ENCODE measurements at places on chromosomes 5 and 9. TPM values are rescaled to one million over a fixed set of nuclear protein-coding genes. Genes with fewer than 3 reads are reported as not detected.

DNA sequence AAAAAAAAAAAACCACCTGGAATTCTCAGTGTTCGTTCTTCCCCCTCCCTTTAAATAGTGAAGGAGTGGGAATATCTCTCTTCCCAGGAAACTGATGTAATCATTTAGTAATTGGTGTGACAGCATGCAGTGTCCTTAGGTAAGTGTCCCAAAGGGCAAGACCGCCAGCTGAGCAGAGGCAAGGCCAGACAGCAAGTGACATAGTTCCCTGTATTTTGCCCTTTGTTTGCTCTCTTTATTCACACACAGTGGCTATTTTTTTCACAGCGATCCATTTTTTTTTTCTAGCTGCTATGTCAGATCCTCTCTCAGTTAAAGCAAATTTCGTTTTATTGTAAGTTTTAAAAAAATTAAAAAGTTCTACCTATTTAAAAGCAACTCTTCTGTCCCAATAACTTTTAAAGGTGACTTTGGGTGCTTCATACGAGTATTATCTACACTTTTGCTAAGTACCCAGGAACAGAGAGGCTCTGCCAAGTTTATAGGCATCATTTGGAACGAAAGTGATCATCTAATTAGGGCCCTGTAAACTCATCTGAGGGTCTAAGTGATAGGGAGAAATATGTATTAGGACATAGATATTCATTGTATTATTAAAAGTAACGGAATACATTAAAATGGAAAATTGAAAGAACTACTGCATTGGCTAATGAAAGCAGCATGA lies 98.2 kb upstream of the ALDH1A1 start:
- DNase-seq, result no peak

- DNase-seq, result no peak
Observed at GRCh38 chr9:135705376-135705775, 3.4 kb downstream of the KCNT1 start.

DNA sequence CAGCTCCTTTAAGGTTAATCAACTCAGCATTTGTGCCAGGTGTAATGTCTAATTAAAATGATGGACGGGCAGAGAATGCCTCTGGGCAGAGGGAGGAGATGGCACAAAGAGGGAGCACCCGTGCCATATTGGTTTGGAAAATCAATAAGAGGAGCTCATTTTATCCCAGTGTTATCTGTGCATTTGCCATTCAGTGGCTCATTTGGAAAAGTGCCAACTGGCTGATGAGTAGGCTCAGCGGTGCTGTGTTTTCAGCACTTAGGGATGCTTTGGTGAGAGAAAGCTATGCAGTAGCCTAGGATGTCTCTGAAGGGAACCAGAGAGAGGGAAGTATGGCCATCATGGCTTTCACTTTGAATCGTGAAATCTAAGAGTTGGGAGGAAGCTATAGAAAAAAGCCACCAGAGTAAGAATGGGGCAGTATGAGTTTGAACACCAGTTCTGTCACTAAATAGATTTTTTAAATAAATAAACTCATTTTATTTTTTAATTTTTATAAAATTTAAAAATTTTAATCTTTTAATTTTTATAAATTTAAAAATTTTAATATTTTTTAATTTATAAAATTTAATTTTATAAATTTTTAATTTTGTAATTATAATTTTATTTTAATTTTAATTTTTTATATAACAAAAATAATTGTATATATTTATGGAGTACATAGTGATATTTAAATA lies 472.8 kb downstream of the BRINP1 start:
- no peak for DNase-seq

Gene TCF7
- 16.6 TPM for total RNA-seq

GRCh38 chr9:86122311-86122710 lies 23.0 kb upstream of the GOLM1 start:
- no peak for DNase-seq

DNA sequence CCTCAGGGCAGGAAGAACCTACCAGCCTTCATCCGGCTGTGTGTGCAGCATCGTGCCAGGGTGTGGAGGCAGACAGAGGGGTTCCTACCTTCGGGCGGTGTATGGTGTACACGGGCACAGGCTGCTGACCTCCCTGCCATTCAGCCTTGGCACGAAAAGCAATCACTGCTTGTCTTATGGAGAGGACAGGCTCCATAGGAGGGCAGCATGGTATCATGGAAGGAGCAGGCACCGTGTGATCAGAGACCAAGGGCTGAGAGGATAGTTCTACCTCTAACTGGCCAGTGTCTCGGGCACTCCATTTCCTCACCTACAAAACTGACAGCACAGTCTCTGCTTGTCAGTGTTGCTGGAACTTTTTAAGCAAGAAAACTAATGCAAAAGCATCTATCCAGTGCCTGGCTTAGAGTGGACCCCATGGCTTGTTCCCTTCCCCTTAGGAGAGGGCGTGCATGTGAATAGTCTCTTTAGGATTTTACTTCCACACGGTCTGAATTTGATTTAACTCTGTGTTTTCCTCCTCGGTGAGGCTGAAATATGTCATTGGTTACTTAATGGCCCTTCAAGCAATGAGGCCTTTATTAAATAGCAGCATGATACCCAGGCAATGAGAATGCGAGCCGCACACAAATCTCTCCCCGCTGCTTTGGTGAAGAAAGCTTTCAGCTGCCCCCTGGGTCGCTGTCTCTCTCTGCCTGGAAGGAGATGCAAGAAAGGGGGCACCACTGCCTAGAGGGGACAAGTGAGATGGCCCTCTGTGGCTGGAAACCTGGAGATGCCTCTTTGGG lies 22.2 kb downstream of the TTLL11 start:
- DNase-seq, result no peak

GRCh38 chr5:95781101-95781583 lies 41.4 kb downstream of the GLRX start:
- DNase-seq, result peak; percentile 57

DNA sequence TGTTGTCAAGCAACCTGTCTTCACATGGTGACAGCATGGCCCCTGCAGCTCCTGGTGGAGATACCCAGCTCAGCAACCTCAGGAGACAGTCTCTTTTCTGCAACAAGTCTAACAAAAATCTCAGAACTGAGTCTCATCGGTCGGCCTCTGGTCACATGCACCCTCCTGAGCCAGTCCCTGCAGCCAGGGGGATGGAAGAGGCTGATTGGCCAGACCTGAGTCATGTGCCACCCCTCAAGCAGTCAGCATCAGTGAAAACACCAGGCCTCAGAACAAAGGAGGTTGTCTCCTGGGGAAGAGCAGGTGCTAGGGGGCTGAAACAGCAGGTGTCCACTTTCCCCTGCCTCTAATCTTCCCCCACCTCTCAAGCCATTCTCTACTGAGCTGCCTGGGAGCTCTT lies 54.4 kb downstream of the SMIM23 start:
- DNase-seq, result no peak

Gene SLC36A2
- not detected for total RNA-seq

DNA sequence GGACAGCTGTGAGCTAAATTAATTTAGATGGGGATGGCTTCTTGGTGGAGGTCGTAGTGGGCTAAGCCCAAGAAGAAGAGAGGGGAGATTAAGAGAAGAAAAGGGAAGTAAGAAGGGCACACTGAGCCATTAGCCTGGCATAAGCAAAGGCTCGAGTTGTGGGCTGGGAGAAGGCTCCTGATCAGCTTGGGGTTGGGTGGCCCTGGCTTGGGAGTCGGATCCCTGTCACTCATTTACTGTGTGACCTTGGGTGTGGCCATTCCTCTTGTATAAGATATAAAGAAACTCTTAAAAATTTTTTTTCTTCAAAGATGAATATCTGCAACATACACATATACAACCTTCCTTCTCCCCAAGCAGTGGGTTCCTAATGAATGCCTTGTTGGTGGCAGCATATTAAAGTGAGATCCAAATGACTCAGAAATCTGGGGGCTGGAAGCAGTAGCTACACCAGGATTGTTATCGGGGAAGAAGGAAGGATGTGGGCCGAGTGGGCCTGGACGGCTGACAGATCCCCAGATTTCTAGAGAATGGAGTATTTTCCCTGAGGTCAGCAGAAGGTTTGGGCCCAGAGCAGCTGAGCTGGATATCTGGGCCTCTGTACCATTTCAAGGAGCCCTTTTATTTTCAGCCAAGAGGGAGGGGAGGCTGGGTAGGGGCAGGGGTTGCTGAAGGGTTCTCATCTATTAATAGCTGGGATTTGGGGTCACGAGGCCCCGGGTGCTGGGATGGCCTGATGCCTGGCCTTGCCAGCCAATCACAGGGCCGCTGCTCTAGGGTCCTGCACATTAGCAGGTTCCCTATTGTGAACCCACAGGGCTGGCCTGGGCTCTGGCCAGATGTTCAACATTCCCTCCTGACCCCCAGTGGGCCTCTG lies 52.1 kb downstream of the PPARGC1B start:
- no peak for DNase-seq

Gene B4GALT1
- 53.1 TPM for total RNA-seq

Gene CD274
- 0.55 TPM for total RNA-seq

DNA sequence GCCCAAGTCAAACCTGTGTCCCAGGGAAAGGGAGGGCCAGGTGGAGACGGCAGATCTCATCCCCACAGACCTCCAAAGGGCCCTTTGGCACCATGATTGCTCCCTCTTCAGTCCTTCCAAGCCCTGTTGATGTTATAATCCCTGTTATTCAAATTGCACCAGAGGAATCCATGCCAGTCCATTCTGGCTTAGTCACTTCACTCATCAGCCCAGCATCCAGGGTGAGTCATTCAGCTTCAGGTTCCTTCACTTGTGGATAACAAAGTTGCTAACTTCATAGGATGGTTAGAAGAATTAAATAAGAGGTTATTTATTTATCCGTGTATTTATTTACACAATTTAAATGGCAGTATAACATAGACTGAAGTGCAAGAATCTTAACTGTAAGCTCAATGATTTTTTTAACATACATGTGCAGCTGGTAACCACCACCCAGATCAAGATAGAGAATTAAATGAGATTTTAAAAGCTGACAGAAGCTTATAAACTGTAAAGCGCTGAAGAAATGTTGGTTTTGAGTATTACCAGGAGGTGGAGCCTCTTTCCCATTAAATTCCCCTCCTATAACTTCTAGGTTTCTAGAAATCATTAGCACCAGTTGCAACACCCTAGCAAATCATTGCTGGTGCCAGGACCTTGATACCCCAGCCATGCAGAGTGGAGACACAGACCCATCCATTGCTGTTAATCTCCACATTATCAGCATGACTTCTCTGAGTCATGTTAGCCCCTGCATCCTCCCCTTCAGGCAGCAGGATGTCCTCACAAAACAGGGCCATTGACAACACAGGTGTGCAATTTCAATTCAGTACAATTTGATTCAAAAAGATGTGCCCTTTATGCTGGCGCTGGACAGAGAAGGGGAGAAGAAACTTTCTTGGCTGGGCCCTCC lies 77.4 kb downstream of the SEC61B start:
- DNase-seq, result no peak

DNA sequence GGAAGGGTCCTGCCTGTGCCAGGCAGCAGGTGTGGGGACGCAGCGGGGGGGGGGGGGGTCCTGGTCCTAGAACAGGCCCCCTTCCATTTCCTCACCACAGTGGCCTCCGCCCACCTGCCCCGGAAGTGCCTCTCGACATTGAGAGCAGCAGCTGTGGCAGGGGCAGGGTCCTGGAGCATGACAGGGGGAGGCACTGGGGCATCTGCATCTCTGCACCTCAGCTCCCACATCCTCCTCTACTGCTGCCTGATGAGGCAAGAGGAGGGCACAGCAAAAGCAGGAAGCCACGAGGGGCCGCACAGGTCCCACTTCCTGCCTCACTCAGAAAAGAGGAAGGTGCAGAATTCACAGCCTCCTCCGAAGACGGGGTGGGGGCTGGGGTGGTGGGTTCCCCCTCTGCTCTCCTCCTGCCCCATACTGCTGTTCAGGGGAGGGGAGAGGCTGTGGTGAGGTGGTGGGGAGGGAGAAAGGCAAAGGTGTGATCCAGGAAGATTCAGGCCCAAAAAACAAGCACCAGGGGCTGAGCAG lies 14.8 kb downstream of the AKNA start:
- no peak for DNase-seq

DNA sequence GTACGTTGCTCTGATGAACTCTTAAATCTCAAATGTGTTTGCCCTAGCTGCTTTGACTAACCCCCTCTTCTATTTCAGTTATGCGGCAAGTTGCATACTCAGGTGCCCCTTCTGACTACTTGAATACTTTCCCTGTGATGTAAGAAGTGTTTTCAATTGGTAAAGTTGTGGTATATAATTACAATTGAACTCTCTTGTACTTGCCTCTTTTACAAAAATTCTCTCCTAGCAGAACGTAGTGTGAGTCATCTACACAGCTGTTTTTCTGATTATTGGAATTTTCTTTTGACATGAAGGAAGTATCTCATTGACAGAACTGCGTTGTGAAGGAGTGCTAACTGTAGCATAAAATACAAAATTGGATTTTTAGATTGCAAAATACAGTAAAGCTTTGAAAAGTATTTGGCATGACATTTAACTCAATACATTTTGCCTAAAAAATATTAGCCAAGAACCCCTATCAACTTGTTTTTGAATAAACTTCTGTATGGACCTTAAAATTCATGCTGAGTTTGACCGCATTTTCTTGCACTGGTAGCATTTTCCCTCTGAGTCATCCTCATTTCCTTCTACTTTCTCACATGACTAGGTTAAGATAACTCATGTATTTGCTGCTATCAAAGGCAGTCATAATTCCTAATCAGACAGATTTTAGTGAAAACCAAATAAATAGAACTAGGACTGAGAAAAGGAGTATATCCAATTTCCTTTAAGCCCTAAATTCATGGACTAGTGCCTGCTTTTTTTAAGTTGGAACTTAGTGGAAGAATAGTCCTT lies 6.3 kb downstream of the CRHBP start:
- no peak for DNase-seq

Gene RNF180
- total RNA-seq, result 10.9 TPM

DNA sequence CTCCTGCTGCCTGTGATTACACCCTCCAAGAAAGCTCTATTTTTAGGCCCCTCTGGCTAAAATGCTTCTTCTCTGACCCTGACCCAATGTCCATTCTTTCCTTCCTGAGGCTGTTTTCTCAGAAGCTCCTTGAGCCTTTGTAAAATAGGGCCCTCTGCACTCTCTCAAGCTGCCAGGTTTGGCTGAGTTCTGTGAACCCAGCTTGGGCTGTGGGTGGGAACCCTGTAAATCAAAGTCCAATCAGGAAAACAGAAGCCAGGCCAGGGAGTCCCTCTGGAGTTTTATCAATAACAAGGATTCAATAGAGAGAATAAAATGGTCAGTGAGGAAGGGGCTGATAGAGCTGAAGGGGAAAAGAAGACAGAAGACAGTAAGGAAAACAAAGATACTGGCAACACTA lies 43.7 kb upstream of the ERCC6L2 start:
- DNase-seq, result no peak

GRCh38 chr5:143404416-143405062 lies 1.1 kb upstream of the NR3C1 start:
- no peak for DNase-seq

Gene EXD3
- 31.7 TPM for total RNA-seq

All from progenitor cell of endocrine pancreas (in vitro differentiated cells).